NCI-H1436 treated with DMSO at 0.1 percent for 48 hours (cell line): ENCODE measurements at places on chromosomes 12 and 14.

GRCh38 chr14:101007004-101007614 lies 103.6 kb upstream of the RTL1 start:
- DNase-seq, result no peak

DNA sequence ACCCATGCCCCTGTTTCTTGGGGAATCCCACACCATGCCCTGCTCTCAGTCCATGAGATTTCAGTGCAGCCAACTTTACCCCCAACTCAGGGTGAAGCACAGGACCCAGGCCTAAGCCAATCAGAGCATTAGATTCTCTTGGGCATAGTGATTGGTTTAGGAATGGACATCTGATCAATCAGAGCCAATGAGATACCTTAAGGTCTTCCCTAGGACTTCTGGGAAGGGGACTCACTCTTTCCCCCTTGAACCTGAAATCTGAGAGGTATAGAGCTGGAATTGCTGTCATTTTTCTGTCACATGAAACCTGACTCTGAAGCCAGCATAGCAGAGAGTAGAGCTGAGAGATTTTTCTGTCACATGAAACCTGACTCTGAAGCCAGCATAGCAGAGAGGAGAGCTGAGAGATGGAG lies 127.1 kb downstream of the ZFP36L1 start:
- DNase-seq, result no peak

- no peak for DNase-seq
Measured at GRCh38 chr12:105580821-105581352, 250.4 kb downstream of the C12orf75 start.

DNA sequence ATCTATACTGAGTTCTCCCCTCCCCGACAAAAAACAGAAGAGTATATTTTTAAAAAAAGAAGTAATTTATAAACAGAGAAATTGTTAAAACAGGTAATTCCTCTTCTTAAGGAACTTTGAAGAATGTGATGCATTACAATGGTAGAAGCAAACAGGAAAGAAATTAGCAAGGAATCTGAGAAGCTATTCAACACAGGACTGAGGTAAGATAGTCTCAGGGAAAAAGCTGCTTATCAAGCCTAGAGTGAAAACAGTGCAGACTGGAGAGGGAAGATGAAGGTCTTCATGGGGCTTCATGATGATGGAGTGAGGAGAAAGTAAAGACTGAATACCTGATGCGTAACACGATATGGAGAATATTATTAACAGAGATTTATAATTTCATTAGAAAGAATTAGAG lies 880.0 kb downstream of the SLC16A7 start:
- DNase-seq, result no peak
